Natural killer cell treated with Interleukin-12 subunit alpha and Interleukin-12 subunit beta and Interleukin-15 and Interleukin-18, amount 100 ng/mL, for 72 hours (primary cell): ENCODE measurements at places on chromosomes 3 and 15. TPM values are rescaled to one million over a fixed set of nuclear protein-coding genes. Genes with fewer than 3 reads are reported as not detected.

The CHAC1 gene
- 13.1 TPM for total RNA-seq

The HCN4 gene
- total RNA-seq: not detected

The RYK gene
- 20.8 TPM for total RNA-seq

The SLC24A5 gene
- not detected for total RNA-seq

The GRM2 gene
- total RNA-seq: 1.0 TPM

The RBM15B gene
- 36.0 TPM for total RNA-seq

The NEIL1 gene
- total RNA-seq: 22.3 TPM

The UBAP1L gene
- 14.2 TPM for total RNA-seq

The PLAAT1 gene
- not detected for total RNA-seq

The TM6SF1 gene
- 23.7 TPM for total RNA-seq

The GOLGA8Q gene
- total RNA-seq: 27.5 TPM

The SERINC4 gene
- 0.24 TPM for total RNA-seq

The GAP43 gene
- 0.50 TPM for total RNA-seq

The ADCY5 gene
- not detected for total RNA-seq

The MST1R gene
- 0.50 TPM for total RNA-seq

The CPEB1 gene
- 0.21 TPM for total RNA-seq

The MASP1 gene
- total RNA-seq: not detected

The CCR9 gene
- not detected for total RNA-seq

The CIP2A gene
- 48.1 TPM for total RNA-seq

The UQCC5 gene
- total RNA-seq: 18.0 TPM

The ADAMTS17 gene
- 0.31 TPM for total RNA-seq

The ASB14 gene
- not detected for total RNA-seq

The GOLGA6B gene
- total RNA-seq: not detected

The SV2B gene
- not detected for total RNA-seq

The KLHDC8B gene
- total RNA-seq: 3.1 TPM

The SAXO2 gene
- total RNA-seq: 1.3 TPM

The SNX22 gene
- total RNA-seq: not detected

The KLHL40 gene
- total RNA-seq: not detected

The GPR62 gene
- total RNA-seq: not detected

The CDCP1 gene
- total RNA-seq: 0.29 TPM

The WWTR1 gene
- 0.55 TPM for total RNA-seq

The CCR3 gene
- total RNA-seq: 0.55 TPM

The PLSCR5 gene
- not detected for total RNA-seq

The VGLL3 gene
- not detected for total RNA-seq
